ENCODE measurements at places on chromosomes 7 and 10. TPM values are rescaled to one million over a fixed set of nuclear protein-coding genes. Genes with fewer than 3 reads are reported as not detected.

Gene PRSS37
- polyA plus RNA-seq = 0.30 TPM

GRCh38 chr7:48420206-48420605, 248.9 kb downstream of the ABCA13 start:
- no peak for DNase-seq

- DNase-seq = no peak
These were observed 102.9 kb downstream of the TAX1BP1 start for GRCh38 chr7:27842851-27843250.

DNA sequence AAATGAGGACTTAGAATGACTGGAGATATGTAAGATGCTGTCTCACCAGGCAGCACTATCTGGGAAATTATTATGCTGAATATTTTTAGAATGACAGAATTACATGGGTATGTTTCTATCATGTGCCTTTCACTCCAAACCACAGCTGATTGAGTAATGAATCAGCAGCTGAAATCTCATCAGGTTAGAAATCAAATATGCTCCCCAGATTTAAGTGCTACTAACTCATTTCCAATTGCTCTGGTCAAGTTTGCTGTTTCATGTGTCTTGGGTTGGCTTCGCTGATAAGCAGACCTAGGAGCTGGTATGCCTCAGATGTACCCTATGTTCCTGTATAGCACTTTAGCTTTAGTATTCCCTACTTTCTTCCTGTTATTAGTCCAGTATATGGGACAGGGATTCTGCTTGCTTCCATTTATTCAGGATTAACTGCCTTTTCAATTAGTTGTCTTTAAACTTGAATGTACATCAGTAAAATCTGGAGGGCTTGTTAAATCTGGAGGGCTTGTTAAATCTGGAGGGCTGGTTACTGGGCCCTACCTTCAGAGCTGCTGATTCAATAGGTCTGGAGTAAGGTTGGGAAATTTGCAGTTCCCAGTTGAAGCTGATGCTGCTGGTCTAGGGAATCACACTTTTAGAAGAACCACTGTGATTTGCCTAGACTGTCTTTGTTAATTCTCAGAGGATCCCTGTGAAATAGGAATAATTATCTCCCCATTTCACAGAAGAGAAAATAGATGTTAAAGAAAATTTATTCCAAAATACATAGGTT, 172.9 kb downstream of the DKK1 start:
- DNase-seq = no peak

DNA sequence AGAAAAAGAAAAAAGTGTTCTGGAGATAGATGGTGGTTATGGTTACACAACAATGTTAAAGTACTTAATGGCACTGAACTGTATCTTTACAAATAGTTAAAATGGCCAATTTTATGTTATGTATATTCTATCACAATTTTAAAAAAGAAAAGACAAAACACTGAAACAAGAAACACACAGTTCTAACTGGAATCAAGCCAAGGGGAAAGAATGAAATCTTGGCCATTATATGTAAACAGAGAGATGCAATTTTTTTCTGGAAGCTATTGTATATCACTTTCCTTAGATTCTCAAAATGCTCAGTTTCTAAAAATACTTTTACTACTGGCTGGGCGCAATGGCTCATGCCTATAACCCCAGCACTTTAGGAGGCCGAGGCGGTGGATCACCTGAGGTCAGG, 4.1 kb downstream of the COA1 start:
- DNase-seq = no peak

- no peak for DNase-seq
These were observed 32.9 kb upstream of the CRYGN start for GRCh38 chr7:151472644-151473380.

- DNase-seq = no peak
These were observed 58.6 kb upstream of the EBF3 start for GRCh38 chr10:130022511-130023299.

- no peak for DNase-seq
These were observed 767.7 kb downstream of the TYW1 start for GRCh38 chr7:67764289-67764688.

DNA sequence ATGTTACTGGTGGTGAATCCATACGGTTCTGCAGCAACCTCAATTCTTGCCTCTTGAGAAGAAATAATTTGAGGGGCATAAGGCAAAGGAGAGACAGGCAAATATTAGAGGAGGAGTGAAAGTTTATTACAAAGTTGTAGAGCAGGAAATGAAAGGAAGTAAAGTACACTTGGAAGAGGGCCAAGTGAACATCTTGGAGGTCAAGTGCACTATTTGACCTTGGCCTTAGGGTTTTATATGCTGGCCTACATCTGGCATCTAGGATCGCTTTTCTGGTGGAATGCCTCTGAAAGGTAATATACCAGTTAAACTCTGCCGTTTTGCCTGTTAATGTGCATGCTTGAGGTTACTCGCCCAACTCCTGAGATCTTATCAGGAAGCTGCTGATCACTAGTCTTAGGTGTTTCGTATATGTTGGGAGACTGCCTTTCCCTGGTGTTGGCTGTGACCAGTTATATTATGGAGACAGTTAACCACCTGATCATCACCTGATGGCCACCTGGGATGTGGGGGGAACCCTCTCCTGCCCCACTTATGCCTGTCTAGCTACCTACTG, 66.1 kb upstream of the CYP2C18 start:
- DNase-seq = no peak

GRCh38 chr10:84173501-84173929, at the start of gene GPR15LG:
Gene GPR15LG (plus strand): TSS chr10:84173801. CDS start chr10:84173852, 51 bp downstream.
- no peak for DNase-seq

GRCh38 chr7:156106107-156106426, 293.8 kb upstream of the SHH start:
- no peak for DNase-seq

Gene SFXN2
- polyA plus RNA-seq = 52.6 TPM

- no peak for DNase-seq
These were observed 50.6 kb upstream of the FAM204A start for GRCh38 chr10:118392761-118393160.

GRCh38 chr10:26950934-26951333, 90.2 kb upstream of the ABI1 start:
- DNase-seq = no peak
